ENCODE measurements at places on chromosomes 16 and 17.

DNA sequence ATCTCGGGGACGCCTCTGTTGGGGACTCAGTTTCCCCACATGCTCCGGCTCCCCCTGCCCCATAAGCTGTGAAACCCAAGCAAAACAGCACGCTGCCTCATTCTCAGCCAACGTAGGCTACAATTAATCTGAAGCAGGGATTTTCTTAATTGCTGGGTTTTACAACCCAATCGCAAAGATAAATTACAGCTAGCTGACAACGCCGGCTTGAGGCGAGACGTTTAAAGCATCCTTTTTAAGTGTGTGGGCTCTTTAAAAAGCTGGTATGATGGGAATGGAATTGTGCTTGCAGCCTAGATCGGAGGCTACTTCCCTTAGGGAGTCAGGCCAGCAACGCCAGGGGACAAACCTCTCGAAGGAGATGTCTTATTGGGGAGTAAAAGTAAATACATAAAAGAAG, 185.3 kb downstream of the ZNF423 start:
- no peak for DNase-seq

DNA sequence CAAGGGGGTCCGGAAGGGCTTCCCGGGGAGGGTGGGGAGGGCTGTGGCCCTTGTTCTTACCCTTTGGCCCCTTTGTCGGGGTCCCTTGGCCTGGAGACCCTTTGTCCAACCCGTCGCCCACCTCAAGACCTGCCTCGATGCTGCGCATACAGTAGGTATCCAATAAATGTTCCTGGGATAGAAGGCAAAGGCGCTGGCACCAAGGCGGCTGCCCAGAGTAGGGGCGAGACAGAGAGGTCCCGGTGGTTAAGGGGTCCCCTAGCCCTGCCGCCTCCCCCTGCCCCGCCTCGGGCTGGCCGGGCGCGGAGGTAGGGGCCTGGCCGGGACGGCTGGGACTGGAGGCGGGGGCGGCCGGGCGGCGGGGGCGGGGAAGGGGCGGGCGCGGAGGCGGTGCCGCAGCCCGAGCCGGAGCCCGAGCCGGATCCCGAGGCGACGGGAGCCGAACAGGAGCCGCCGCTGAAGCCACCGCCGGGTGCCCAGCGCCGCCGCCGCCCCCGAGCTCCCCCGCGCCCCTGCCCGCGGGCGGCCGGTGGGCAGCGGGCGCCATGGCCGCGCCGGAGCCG, at the start of gene NHERF2:
NHERF2 (plus strand) TSS at position 442 of the 563 bp plus-strand sequence; CDS start at position 546, 104 bp downstream.
- peak; percentile 31 for DNase-seq

DNA sequence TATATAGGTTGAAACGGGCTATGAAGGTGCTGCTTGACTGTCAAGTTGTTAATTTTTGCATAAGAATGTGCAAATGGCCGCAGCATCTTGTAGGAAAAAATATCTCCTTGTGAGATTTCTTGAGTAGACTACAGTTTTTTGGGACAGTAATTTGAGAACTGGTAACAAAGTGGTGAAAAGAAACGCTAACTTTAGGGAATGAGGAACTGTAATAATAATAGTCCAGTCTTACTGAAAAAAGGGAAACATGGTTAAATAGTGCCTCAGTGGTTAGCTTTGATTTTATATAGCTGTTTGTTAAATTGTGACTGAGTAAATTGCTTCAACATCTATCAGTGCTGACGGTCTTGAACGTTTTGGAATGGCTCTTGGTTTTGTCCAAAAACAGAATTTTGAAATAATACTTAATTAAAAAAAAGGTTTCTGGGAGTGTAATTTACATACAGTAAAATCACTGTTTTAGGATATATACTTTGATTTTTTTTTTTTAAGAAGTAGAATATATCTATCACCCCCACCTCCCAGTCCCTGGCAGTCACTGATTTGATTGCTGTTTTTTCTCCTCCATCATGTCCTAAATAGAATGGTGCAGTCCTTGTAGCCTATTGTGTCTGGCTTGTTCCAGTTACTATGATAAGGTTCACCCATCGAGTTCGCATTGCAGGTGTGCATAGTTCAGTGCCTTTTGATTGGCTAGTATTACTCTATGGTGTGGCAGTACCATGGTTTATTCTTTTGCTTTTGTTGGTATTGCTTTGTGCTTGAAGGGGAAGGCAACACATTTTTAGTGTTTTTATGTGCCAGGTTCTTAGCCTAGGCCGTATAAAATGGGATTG, 2.8 kb downstream of the HAPSTR1 start:
- no peak for DNase-seq

DNA sequence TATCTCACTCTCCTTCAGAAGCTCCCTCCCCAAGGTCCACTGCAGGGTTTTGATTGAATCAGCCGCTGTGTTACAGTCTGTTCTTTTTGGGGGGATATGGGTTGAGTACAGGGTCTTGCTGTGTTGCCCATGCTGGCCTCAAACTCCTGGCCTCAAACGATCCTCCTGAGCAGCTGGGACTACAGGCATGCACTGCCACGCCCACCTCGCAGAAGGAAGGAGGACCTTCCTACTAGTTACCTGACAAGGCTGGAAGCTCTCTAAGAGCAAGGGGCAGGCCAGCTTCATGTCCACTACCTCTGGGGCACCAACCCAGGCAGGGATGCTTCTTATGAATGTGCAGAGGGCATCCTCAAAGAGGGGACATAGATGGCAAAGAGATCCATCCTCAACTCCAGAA, 1.9 kb upstream of the MMP28 start:
- no peak for DNase-seq

DNA sequence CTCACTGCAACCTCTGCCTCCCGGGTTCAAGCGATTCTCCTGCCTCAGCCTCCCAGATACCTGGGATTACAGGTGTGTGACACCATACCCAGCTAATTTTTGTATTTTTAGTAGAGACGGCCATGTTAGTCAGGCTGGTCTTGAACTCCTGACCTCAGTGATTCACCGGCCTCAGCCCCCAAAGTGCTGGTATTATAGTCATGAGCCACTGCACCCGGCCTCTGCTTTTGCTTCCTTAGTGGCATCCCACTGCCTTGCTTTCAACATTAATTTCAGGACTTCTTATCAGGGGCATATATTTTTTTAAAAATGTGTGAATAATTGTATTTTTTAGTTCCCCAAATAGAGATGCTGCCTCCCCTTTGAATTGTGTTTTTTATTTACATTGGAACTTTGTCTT, 98.8 kb downstream of the SYCE1L start:
- no peak for DNase-seq

GRCh38 chr17:59361386-59361785, 29.9 kb downstream of the YPEL2 start:
- DNase-seq, result peak; percentile 91

- DNase-seq, result no peak
Measured at GRCh38 chr17:57338257-57338914, 82.1 kb downstream of the MSI2 start.

DNA sequence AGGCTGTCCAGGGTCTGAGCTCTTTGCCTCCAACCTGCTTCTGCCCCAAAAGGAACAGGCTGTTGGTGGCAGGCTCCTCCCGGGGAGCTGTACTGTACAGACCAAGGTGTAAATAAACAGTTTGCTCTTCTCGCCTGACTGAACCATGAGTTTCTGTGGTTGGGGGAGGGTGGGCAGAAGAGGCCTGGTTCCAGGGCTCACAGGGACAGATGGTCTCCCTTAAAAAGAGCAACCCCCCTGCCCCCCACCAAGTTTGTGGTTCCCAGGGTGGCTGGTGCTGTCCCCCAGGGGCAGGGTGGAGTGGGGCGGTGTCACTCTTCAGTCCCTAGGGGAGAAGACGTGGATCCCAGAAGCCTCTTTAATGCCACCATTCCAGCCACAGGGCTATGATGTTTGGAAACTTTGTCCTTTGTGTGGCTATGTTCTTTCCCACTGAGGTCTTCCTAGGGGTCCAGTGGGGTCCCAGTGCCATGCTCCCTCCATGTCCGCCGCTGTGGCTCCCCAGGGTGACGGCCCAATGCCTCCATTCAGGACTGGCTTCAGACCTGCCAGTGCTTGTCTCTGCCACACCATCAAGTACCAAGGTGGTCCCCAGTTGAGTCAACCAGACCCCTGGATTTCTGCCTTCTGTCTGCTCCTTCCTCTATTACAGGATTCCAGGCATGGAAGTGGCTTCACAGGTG, 146.7 kb downstream of the RAB11FIP4 start:
- no peak for DNase-seq

DNA sequence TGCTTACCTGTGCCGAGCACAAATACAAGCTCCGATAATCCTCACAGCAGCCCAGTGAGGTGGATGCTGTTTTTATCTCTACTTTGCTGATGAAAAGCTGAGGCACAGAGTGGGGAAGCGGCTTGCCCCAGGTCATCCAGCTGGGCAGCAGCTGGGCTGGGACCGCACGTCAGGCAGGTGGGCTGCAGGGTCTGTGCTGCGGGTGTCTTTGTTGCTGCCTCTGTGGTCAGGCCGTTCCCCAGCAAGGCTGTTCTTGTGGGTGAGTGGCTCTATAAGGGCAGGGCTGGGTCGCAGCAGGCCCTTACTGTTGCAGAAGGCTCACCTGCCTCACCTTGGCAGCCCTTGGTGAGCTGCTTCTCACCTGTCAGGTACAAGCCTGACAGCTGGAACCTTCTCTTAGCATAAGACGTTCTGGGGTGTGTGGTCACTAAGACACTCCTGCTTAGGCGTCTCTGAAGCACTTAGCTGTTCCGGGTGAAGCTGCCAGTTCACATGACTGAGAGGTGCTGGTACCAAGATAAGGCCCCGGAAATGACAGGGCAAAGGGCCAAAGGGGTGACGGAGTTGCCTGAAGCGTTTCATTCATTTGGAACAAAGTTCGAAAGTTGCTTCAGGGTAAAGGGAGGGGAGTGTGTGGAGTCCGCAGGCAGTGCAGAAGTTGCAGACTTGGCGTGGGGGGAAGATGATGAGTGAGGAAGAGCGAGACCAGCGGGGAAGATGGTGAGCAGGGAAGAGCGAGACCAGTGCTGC, 17.4 kb downstream of the IRF8 start:
- peak; percentile 94 for DNase-seq

Measured in cardiac muscle cell (in vitro differentiated cells and primary cell).